ENCODE measurements at places on chromosomes 4 and X.

- no peak for DNase-seq
These were observed 8.6 kb downstream of the SLC9B2 start for GRCh38 chr4:103067841-103068547.

DNA sequence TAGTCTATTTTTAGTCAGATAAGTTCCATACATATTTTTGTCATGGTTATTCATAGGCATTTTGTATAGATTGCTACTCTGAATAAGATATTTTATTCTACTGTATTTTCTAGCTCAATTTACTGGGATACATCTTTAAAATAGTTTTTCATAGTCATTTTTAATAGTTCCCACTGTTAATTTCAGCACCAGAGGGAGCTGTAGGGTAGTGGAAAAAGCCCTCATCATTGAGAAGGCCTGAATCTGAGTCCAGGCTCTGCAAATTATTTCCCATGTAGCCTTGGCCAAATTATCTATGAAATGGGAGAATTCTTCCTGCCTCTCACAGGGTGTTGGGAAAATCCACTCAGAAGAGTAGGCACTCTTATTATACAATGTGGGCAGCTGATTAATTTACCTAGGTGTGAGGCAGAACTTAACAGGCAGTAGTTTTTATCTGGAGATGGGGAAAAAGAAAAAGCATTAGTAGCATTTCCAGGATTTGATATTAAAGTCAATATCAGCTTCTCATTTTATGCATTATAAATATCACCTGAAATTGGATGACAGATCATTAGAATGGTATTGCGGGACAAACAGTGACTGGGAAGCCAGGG, 102.9 kb upstream of the PAQR3 start:
- no peak for DNase-seq

DNA sequence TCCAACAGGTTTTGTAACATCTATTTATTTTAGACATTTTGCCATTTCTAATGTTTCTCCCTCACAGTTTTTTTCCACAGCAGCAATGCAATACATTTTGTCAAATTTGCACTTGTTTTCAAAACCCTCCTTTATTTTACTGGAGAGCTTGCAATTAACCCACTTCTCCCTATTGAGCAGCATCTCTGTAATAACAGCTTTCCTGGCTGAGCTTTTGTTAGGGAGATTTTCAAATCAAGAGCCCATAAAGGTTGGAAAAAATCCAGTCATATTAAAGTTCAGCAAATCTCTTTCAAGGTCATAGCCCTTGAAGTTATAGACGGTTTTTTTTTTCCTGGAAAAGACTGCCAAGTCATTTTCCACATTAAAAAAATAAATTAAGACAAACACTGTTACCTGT, 450.6 kb upstream of the TENM3 start:
- DNase-seq: no peak

GRCh38 chr4:1771555-1772305, 21.4 kb upstream of the FGFR3 start:
- DNase-seq: no peak

DNA sequence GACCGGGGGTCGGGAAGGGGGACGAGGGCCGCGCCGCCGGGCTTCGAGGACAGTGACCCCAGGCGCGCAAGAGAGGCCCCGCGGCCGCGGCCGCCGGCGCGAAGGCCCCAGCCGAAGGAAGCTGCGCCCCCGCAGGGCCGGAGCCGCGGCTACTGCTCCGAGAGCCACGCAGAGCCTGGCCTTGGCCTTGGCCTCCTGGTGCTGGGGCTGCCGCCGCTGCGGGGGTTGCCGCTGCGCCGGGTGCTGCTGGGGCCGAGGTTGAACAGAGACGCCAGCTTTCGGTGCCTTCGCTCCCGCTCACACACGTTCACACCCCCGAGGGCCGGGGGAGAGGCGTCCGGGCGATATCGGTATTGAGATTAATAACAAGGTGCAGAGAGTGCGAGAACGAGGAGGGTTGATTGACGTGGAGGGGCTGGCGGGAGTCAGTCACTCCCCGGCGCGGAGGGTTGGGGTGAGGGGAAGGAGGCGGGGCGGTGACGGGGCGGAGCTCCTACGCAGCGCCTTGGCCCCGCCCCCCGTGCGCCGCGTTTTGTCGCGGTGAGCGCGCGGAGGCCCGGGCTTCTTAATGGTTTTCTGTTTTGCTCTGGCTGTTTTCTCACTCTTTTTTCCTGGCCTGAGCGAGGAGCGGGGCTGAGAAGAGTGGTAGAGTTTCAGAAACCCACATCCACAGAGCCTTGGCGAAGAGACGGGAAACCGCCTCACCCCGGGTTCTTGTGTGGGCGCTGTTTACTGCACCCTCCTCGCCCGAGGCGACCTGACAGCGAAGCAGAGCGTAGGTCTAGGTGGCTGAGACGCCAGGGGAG, 878 bp upstream of the CNOT6L start:
- DNase-seq: peak; percentile 93

DNA sequence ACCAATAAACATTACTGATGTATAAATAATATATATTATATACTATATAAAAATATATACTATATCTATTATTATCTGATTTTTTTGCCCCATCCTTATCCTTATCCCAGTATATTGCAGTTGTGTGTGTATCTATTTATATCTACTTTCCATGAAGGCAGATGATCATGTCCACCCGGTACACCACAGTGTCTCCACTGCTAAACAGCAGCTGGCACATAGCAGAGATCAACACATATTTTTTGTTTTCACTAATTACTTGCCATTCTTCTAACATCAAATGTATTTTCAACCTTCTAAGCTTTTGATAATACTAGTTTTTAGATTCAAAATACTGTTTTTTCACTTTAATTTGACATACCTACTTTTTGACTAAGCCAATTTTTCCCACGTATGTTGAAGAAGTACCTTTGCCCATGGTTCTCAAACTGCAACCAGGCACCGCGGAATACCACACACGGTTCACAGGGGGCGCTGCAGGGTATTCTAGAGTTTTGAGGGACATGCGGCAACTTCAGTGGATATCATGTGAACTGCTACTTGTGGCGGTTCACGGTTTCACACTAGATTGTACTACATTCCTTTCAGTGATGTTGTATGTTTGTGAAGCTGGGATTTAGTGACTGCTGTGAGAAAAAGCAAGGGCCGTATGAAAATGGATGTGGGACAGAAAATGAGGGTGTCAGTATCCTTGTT, 182.5 kb upstream of the NPY2R start:
- DNase-seq: peak; percentile 5

GRCh38 chr4:41935652-41936021, 408 bp downstream of the TMEM33 start:
- DNase-seq: no peak

DNA sequence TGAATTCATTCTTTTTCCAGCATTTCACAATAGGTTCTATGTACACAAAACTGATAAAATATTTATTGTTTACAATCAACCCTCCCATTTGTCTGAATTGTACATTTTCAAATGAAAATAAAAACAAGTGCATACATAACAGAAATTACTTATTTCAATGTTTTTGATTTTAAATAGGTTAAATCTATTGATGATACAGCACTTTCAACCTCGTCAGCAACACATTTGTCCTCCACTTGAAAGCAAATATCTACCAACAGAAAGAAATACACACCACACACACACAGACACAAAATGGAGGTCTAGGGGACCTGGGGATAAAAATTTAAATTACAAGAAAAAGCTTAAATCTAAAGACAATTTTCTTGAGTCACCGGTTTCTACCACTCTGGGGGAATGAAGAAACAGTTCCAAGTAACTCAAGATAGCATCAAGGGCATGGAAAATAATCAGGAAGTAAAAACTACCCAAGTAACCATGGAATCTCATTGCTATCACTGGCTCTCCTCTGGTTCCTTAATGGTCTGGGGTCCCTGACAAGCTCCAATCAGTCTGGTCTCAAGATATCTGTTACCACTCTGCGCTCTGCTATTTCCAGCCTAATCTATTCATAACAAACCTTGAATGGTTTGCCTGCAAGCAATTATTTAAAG, 27.6 kb downstream of the ANKRD17 start:
- DNase-seq: no peak
